Thyroid gland (tissue), 4 donors: ENCODE measurements at places on chromosomes 6 and 20.

DNA sequence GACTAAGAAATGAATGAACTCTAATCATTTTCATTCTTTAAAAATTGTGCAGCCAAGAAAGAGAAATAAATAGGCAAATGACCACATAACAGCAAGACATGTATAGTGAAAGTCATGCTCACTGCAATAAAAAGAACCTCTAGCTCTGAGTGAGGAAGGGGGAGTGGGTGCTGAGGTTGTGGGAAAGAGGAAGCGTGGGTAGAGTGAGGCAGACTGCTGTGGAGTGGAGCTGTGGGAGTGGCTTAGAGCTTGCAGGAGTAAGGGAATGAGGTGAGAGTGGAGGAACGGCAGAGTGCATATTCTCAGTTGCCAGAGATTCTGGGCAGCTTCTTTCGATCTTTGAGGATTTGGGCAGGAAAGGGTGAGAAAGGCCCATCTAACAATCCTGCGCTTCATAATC lies 10.4 kb downstream of the DEFB129 start:
- no peaks in the 10 kb centered on the region for H3K4me1 ChIP-seq
- H3K27me3 ChIP-seq = no peaks in the 10 kb centered on the region
- no peak overlapping the region for H3K27ac ChIP-seq
- no peaks in the 10 kb centered on the region for H3K36me3 ChIP-seq
- no peak overlapping the region for H3K4me3 ChIP-seq

GRCh38 chr6:151096691-151097606 lies 142.8 kb upstream of the AKAP12 start:
- no peak for DNase-seq
- no peak overlapping the region for H3K4me3 ChIP-seq
- no peaks in the 10 kb centered on the region for H3K36me3 ChIP-seq
- H3K4me1 ChIP-seq = no peaks in the 10 kb centered on the region

DNA sequence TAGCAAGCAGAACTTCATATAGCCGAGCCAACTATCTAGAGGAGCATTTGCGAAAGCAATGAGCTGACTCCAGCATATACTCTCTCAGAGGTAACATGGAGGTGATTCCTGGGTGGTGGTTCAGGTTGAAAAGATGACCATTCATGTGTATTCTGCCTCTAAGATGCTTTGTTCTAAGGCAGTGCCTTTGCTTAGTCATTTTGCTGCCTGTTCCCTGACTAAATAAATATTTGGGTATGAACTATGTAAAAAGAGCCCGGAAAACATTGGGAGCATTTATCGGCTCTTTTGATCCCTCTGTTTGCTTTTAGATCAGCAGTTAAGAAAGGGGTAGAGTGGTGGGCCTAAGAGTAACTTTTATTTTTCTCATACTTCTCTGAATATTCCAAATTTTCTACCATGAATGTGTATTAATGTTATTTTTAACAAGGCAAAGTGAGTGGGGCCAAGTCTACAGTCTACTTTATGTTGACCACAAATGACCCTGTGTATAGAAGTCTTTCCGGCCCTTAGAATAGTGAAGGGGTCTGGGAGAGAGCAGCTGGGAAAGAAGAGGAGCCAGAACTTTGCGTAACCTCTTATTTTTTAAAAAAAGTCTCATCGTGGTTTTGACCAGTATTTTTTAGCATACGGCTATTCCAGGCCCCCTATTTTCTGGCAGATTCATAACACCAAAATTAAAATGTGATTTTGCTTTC lies 206.5 kb upstream of the EYA4 start:
- no peak overlapping the region for H3K27ac ChIP-seq
- H3K4me3 ChIP-seq = no peak overlapping the region
- H3K36me3 ChIP-seq = no peaks in the 10 kb centered on the region
- H3K4me1 ChIP-seq = no peaks in the 10 kb centered on the region
- no peak for DNase-seq

DNA sequence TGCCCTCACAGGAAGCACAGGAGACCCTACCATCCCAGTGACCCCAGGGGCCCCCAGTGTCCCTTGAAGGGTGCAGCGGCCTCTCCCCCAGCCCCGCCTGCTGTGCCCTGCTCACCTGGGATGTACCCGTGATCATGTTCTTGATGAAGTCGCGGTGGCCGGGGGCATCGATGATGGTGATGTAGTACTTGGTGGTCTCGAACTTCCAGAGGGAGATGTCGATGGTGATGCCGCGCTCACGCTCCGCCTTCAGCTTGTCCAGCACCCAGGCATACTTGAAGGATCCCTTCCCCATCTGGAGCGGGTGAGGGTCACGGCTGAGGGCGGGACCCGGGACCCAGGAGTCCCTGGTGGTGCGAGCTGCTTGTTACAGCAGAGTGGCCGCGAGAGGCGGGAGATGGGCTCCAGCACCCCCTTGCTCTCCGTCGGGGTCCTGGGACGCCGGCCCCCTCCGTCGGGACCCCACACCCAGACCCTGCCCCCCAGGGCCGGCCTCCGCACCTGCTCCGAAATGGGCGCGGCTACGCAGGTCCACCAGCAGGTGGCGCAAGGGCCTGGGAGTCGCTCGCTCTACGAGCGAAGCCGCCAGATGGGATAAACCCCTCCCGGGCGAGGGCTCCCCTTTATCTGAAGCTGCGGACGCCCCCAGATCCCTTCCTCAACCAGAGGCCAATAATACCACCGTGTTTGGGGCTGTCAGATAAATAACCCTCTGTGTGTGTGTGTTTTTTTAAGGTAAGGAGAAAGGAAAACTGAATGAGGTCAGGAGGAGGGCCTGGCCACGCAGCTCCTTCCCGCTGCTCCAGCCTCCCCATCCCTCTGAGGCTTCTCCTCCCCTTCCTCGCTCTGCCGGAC lies 2.9 kb downstream of the EEF1A2 start:
- no peak overlapping the region for H3K27ac ChIP-seq
- peaks cover 7% of the 10 kb centered on the region for H3K27me3 ChIP-seq
- H3K4me3 ChIP-seq = peak overlapping the region; percentile 13
- H3K36me3 ChIP-seq = no peaks in the 10 kb centered on the region

GRCh38 chr6:100846276-100846675 lies 34.9 kb downstream of the ASCC3 start:
- no peak for DNase-seq
- H3K27ac ChIP-seq = no peak overlapping the region
- no peaks in the 10 kb centered on the region for H3K27me3 ChIP-seq
- H3K36me3 ChIP-seq = no peaks in the 10 kb centered on the region

DNA sequence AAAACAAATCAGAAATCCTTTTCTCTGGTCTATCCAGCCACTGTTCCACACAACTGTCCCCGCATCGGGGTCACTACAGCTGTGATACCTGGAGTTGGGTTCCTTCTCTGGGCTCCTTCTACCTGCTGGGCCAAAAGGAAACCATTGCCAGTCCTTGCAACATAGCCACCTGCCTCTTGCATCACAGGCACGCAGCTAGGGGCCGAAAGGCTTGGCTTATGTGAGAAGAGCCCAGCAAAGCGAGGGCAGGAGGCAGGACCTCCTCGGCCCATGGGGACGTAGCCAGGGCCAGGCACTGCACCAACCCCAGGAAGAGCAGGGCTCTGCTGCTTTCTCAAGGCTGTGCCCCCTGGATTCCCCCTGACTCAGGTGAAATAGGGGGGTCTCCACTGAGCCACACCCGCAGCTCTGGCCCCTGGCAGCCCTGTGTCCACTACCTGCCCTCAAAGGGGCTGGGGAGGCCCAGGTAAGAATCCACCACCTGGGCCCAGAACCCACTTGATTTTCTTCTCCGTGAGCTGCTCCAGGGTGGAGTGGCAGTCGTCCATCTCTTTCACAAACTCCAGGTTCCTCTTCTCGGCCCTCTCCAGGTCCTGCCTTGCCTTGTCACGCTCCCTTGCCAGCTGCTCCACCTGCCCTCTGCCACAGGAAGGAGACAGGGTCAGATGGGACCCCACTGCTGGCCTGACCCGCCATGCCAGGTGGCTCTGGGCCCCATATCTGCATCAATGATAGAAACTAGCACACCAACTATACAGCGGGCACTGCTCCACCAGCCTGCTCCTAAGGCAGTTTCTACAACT lies 88.9 kb downstream of the GINS1 start:
- H3K4me3 ChIP-seq = no peak overlapping the region
- no peaks in the 10 kb centered on the region for H3K36me3 ChIP-seq
- no peak for DNase-seq
- H3K27ac ChIP-seq = no peak overlapping the region
- H3K27me3 ChIP-seq = no peaks in the 10 kb centered on the region
- no peaks in the 10 kb centered on the region for H3K4me1 ChIP-seq

GRCh38 chr20:36658300-36658699 lies 12.3 kb upstream of the SLA2 start:
- peaks cover 8% of the 10 kb centered on the region for H3K36me3 ChIP-seq
- no peak overlapping the region for H3K27ac ChIP-seq
- H3K4me3 ChIP-seq = no peak overlapping the region
- H3K4me1 ChIP-seq = no peaks in the 10 kb centered on the region
- no peaks in the 10 kb centered on the region for H3K27me3 ChIP-seq

DNA sequence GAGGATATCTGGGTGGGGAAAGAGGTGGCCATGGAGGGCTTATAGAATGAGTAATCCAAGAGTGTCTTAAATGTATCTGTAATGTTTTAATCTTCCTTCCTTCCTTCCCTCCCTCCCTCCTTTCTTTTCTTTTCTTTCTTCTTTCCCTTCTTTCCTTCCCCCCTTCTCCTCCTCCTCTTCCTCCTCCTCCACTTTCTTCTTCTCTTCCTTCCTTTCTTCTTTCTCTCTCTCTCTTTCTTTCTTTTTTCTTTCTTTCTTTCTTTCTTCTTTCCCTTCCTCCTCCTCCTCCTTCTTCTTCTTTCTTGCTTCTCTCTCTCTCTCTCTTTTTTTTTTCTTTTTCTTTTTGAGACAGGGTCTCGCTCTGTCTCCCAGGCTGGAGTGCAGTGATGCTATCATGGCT lies 7.1 kb downstream of the HCK start:
- no peak overlapping the region for H3K4me3 ChIP-seq
- H3K27me3 ChIP-seq = no peaks in the 10 kb centered on the region
- no peak overlapping the region for H3K27ac ChIP-seq
- no peaks in the 10 kb centered on the region for H3K36me3 ChIP-seq
- DNase-seq = no peak
- H3K4me1 ChIP-seq = no peaks in the 10 kb centered on the region

DNA sequence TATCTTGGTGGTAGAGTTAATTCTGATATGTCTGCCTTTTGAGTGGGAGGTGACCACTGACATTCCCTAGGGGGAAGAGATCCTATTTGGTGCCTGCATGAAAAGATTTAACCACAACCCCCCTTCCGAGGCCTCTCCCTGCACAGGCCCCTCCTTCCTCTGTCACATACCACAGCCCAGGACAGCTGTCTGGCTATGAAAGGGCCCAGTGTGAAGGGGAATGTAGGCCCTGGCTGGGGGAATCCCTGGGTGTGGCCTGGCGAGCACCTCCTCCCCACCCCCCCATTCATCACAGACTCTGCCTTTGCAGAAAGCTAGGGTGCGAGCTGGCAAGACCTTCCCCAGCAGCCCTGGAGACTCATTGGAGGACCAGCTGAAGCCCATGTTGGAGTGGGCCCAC lies 27.4 kb upstream of the MAPRE1 start:
- H3K4me1 ChIP-seq = no peaks in the 10 kb centered on the region
- H3K27ac ChIP-seq = no peak overlapping the region
- DNase-seq = no peak
- no peaks in the 10 kb centered on the region for H3K27me3 ChIP-seq

DNA sequence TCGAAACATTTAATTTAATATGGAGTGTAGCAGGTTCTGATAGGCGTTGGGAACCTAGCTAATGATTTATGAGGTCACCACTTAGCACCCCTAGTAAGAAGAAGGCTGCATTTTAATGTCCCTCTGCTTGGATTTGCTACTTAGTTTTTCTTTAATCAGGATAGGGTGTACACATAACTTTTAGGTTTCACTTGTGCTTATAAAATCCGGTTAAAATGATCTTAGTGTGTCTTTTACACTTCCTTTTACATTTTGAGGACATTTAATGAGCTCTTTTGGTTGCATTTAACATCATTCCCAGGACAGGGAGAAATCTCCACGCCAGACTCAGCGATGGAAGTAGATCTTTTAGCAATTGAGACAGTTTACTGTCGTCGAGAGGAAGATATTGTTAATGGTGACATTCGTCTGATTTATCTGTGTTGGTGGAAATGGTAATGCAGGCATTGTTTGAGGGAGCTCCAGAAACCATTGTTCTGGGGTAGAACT lies 5.6 kb downstream of the TFAP2A start:
- H3K27me3 ChIP-seq = peaks cover 42% of the 10 kb centered on the region
- peaks cover 25% of the 10 kb centered on the region for H3K4me1 ChIP-seq
- no peaks in the 10 kb centered on the region for H3K36me3 ChIP-seq
- no peak overlapping the region for H3K27ac ChIP-seq

DNA sequence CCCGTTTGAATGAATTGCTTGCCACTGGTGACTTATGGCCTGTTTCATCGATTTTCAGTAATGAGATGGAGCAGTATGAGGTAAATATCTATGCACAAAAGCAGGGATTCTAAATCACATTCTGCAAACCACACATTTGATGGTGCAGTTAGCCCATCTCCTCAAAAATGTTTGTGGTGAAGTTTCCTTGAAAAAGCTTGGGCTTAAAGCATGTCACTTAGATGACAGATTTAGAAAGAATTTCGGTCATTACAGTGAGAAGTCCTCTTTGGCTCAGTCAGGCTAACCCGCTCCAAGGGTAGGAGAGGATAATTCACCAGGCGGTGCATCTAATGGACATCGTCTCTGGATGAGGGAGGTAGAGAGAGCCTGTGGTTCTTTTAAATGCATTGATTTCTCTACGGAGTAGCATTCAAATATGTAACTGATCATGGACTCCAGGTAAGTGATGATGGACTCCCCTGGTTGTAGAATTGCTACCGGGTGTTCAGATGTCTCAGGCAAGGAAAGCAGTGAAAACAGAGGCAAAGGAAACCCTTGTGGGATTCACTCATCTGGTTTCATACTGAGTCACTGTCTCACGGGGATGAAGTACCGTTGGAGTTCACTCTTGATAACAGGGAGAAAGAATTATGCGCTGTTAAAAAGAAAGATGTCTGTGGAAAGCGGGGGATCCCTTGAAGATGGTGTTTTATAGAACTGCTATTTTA lies 65.3 kb downstream of the AIG1 start:
- H3K27me3 ChIP-seq = no peaks in the 10 kb centered on the region
- no peak overlapping the region for H3K27ac ChIP-seq
- DNase-seq = no peak
- H3K4me3 ChIP-seq = no peak overlapping the region
- no peaks in the 10 kb centered on the region for H3K36me3 ChIP-seq

GRCh38 chr20:20229595-20229994 lies 138.3 kb upstream of the INSM1 start:
- DNase-seq = no peak
- H3K36me3 ChIP-seq = no peaks in the 10 kb centered on the region
- H3K27ac ChIP-seq = no peak overlapping the region
- no peaks in the 10 kb centered on the region for H3K4me1 ChIP-seq
- H3K27me3 ChIP-seq = no peaks in the 10 kb centered on the region
